Activated CD4-positive, alpha-beta T cell treated with anti-CD3 and anti-CD28 coated beads, Interleukin-2, amount 50 U/mL, for 48 hours (primary cell): ENCODE measurements at places on chromosomes 12 and 14.

GRCh38 chr12:54596526-54596946, 8.1 kb upstream of the PPP1R1A start:
- peak; percentile 71 for DNase-seq

GRCh38 chr14:94964181-94964580, 193.1 kb downstream of the DICER1 start:
- no peak for DNase-seq

DNA sequence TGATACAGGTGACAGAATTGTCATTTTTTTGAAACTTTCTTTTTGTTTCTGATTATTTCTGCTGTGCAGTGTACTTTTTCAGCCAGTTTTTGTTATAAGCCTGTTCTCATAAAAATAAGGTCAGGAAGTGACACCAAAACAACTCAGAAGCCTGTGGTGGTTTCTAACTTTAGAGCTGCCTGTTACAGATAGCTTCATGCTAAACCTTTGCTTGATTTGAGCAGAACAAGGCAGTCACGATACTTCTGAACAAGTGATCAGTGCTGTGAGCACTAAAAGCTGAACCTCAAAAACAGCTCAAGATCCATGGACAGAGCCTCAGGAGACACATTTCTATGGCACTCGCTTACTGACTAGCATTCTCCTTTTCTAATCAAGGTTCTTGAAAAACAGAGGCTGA, 82.0 kb downstream of the PRKCH start:
- no peak for DNase-seq

- no peak for DNase-seq
These were observed 155.1 kb downstream of the SYT1 start for GRCh38 chr12:79019672-79020071.

GRCh38 chr12:85796001-85796400, 40.2 kb downstream of the RASSF9 start:
- no peak for DNase-seq

- no peak for DNase-seq
These were observed 9.5 kb downstream of the BDKRB1 start for GRCh38 chr14:96265383-96266095.
